ENCODE measurements at places on chromosomes 11 and 22.

DNA sequence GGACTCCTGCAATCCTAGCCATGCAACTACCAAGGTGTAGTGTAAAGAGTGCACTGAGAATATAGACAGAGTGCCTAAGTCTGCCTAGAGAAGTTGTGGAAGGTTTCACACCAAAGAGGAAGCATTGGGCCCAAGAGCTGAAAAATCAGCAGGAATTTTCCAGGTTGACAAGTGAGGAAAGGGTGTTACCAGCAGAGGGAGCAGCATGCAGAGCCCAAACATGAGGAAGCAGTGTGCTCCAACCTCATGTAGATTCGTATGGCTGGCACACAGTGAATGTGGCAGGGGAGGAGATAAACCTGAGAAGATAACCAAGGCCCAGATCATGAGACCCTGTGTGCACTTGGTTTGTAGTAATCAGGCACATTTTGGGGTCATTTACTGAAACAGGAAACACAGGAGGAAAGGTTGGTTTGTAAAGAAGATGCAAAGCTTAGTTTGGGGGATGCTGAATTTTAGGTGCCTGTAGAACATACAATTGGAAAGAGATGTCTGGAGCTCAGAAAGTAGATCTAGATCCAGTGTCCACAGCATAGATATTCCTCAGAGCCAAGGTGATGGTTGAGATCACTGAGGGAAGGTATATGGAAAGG lies 1.7 kb downstream of the HPX start:
- peak; percentile 70 for DNase-seq

- DNase-seq, result peak; percentile 88
These were observed 89.0 kb upstream of the PARVA start for GRCh38 chr11:12288212-12288930.

DNA sequence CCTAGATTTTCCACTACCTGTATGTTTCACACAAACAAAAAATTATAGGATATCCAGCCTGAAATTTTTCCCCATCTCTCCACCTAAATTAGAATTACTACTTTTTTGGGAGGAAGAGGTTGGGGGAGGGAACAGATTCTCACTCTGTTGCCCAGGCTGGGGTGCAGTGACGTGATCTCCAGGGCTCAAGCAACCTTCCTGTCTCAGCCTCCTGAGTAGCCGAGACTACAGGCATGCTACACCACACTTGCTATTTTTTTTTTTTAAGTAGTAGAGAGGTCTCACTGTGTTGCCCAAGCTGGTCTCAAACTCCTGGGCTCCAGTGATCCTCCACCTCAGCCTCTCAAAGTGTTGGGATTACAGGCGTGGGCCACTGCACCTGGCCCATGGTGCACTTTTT lies 9.5 kb downstream of the JAML start:
- DNase-seq, result no peak

- peak; percentile 51 for DNase-seq
These were observed 80.3 kb downstream of the ALX4 start for GRCh38 chr11:44229624-44230023.

GRCh38 chr11:13366266-13367026 lies 88.9 kb downstream of the BMAL1 start:
- no peak for DNase-seq

DNA sequence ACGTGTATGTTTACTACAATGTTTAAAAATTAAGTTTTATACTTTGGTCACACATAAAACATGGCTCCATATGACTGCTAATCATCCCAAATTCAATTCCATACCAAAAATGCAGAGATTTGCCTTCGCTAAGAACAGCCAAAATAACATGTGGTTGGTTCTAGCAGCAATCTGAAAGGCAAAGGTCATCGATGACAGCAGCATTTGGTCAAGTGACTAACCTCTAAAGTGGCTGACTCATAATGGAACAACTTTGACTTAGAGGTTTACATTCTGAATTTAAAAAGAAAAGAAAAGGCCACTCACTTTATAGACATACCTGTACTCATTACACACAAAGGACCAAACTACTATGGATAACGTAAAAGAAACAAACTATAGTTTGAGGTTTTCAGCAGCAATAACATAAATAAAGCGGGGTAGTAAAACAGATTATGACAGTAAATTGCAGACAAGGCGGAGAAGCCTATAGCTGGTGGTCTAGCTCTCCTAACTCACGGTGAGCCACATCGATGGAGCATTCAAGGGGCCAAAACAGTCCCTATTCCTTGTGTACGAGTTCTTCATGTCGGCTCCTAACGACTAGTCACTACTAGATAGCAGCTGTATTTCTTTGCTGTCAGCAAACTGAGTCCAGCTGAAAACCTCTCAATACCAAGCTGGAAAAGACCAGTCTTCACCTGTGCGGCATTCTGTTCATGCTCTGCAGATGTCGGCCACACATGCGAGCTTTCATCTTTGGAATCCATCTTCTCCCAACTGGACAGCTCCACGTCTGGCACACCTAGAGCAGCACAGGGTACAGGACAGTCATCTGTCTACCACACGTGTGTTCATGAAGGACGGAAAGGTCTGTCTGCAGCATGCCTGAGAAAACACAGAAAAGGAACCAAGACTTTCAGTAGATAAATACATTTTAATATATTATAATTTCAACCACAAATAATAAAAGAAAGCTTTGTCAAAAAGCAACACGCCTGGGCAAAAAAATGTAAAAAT lies 42.1 kb downstream of the PRDM10 start:
- DNase-seq, result peak; percentile 82

- peak; percentile 39 for DNase-seq
These were observed at the start of gene FGF19 for GRCh38 chr11:69703768-69704507. Gene FGF19, minus strand, starts transcription at chr11:69704022. Its CDS starts 146 bp downstream, at chr11:69703876.

- no peak for DNase-seq
These were observed 40.0 kb downstream of the AHNAK start for GRCh38 chr11:62506413-62507124.

GRCh38 chr11:5737670-5738392 lies 1.6 kb downstream of the OR56B1 start:
- DNase-seq, result no peak

- peak; percentile 80 for DNase-seq
These were observed 8.7 kb upstream of the LAYN start for GRCh38 chr11:111531687-111532364.

- DNase-seq, result no peak
These were observed 21.8 kb upstream of the CSF2RB start for GRCh38 chr22:36891646-36892045.

All from AG08396 (cell line).